ENCODE measurements at places on chromosomes 6 and 20.

DNA sequence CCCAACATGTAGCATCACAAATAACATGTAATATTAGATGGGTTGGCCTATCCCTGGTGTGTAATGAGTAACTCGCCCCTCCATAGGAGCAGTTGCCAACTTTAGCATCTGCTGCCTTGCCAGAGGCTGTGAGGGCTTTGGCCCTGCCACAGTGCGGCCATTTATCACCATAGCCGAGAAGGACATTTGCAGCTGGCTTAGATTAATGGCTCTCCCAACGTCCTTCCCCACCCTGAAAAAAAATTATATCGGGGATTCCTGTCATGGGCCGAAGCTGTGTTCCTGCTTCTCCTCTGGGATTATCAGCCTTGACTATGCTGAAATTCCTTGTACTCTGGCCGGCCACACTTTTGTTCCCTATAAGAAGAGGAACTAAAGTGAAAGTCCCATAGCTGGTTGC, 7.6 kb upstream of the ADIG start:
- DNase-seq = no peak

GRCh38 chr6:27188885-27189418, 58.5 kb upstream of the PRSS16 start:
- no peak for DNase-seq

GRCh38 chr20:2176946-2177345, 75.3 kb downstream of the STK35 start:
- no peak for DNase-seq

DNA sequence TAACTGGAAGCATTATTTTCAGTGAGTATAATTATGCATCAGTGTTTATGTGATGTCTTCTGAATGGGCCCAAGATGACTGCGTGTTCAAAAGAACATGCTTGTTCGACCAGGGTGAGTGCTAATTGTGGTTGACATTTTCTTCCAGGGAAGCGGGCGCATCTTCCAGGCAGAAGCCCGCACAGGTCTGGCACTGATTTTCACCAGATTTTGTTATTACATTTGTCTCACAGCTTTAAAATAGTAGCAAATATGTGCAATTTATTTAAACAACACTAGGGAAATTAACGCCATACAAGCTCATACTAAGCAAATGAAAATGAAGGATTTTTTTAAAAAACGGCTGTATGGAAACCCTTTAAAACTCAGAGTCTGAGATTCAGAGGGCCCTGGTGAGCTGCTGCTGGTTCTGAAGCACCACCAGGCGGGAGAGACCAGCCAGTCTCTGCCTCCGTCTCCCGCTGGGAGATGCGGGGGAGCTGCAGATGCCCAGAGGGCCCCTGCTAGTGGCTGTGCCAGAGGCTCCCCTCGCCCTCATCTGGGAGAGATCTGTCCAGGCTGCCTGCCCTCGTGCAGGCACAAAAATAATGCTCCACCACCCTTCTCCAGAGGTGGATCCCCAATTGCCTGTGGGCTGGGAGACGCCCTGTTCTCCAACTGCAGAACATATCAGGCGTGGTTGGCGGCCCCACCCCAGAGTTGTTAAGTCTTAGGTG, 297.0 kb downstream of the TAF4 start:
- no peak for DNase-seq

DNA sequence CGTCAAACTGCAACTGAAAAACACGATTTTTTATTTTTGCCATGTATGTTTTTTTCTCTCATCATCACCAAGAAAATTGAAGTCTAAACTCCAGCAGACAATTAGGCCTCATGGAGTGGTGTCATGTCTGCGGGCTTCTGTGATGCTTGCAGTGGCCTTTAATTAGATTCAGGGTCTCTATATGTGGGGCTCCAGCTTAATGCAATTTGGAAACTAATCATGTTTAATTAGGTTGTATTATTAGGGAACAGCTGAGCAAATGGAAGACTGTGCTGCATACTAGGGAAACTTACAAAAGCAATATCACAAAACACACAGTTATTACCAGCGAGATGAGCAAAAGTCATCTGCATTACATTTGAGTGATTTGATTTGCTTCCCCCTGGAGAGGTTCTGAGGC, 132.9 kb upstream of the PMEPA1 start:
- no peak for DNase-seq

GRCh38 chr20:62296724-62297448, 5.9 kb upstream of the ADRM1 start:
- DNase-seq = no peak

DNA sequence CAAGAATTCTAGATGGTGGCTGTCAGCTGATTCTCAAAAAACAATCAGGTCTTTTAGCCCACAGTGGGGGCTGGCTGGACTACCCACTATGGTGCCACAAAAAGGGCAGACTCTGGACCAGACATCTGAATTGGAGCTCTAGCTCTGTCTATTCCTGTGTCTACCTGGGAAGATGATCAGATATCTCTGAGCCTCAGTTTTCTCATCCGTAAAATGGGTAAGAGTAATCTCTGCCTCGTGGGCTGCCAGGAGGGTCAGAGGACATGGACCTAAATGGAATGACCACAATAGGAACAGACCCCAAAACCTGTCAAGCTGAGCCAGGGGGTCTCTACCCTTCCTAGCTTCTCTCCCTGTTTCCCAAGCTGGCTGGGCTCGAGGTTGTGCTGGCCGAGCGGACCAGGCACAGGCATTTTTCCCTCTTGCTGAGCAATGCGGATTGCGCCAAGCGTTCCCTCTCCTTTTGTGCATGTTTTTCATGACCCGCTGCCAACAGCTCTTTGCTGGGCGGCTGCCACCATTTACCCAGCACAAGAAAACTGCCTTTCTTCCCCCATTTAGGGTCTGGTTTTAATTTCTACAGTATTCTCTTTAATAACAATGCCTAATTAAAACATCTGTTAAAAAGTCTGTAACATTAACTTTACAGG, 74.7 kb upstream of the MAFB start:
- DNase-seq = no peak

DNA sequence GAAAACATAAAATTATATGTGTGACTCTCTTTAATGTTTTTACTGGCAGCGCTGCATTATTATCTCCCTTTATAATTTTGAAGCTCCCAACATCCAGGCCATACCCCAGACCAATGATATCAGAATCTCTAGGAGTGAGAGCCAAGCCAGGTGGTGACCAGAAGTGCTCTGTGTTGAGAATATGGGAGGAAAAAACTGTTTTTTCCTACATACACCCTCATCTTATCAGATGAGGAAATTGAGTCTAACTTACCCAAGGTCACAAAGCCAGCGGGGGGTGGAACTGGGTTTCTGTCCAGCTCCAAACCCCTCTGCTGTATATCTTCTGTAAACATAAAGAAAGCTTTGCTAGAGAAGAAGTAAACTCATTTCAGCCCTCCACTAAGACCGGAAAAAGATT, 42.5 kb downstream of the LY86 start:
- no peak for DNase-seq

- DNase-seq = no peak
These were observed 6.0 kb downstream of the COL12A1 start for GRCh38 chr6:75199889-75200288.

GRCh38 chr20:4220352-4220751, 205.0 kb upstream of the RNF24 start:
- DNase-seq = no peak

DNA sequence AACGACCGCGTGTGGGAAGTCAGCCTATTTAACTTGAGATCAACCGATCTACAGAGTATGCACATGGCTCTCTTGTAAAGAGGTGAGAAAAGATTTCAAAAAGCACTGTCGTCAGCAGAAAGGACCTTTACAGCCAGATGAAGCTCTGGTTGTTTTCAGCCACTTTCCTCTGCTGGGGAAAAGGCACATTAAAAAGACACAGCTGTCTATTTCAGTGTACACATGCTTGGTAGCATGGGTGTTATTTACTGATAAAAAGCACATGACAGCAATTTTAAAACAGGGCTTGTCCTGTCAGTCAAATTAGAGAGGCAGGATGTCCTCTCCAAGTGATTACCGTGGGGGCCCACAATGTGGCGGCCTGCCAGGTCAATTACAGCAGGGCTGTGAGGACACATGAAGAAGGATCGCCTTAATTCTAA, 188.9 kb downstream of the PRKN start:
- no peak for DNase-seq

DNA sequence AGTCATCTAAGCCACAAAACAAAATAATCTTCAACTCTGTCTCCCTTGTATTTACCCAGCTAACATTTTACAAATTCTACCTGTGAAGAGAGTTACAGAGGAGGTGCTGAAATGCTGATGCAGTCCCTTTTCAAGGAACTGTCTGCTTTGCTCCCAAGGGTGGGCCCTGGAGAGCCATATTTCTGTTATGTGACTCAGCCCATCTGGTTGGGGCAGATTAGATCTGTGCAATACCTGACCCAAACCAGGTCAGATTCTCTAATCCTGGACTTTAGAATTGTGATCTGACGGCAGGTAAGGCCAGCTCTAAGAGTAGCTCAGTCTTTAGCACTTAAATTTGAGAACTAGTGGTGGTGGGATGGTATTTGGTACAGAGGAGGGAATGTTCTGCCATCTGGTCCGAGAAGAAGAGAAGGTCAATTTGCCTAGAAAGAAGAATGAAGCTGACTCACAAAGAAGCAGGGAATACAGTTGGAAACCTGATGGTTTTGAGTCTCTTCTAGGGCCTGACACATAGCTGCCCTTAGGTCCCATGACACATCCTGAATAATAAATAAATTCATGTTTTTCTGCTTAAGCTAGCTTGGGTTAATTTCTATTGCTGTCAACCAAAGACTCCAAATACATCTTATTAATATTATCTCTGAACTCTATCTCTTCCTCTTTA, 8.1 kb downstream of the ZNF311 start:
- no peak for DNase-seq

DNA sequence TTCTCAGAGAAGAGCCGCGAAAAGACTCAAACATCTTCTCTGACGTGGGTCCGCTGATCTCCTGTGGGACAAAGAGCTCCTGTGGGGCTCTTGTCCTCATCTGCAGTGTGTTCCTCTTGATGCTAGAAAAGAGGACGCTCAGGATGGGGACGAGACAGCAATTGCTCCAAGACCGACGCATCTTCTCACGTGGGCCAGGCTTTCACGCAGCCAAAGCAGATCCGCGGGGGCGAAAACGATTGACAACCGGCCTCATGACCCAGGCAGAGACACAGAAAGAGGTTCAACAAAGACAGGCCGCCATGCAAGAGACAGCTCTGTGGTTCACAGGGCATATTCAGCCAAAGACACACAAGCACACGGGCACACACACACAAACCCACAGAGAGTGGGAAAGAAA, 971.8 kb upstream of the DEFB115 start:
- no peak for DNase-seq

GRCh38 chr6:155247618-155248007, 16.2 kb upstream of the CLDN20 start:
- no peak for DNase-seq

GRCh38 chr6:134520181-134521115, 202.5 kb upstream of the SGK1 start:
- DNase-seq = no peak

DNA sequence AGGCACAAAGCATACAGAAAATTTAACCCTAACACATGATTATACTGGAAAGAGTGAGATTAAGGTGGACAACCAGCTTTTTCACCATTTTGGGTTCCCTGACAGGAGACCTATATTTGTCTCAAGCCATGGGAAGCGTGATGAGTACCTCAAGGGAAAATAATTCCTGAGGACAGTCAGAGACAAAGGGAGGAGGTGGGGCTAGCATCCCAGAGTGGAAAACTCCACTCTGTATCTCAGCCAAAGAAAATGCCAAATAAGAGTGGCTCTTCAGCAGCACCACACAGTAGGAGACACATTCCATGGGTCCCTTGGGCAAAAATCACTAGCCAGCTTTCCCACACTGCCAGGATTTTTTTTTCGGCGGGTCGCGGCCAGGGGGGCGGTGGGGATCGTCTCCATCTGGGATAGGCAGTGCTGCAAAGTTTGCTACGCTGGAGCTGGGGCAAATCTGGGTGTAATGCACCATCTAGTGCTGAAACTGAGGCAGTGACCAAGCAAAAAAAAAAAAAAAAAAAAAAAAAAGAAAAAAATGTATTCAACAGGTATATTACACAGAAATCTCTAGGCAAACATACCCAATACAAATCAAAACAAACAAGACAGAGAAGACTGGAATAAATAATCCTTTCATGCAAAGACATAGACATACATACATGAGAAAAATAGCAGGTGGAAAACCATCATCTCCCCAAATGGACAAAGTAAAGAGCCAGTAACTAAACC, 77.3 kb upstream of the SLC35F1 start:
- no peak for DNase-seq

GRCh38 chr20:409697-410559, 1.8 kb downstream of the RBCK1 start:
- DNase-seq = no peak

- DNase-seq = no peak
These were observed 51.8 kb upstream of the GPR31 start for GRCh38 chr6:167209577-167209975.

- DNase-seq = no peak
These were observed 39.0 kb downstream of the MTRES1 start for GRCh38 chr6:107066697-107067659.

GRCh38 chr6:117215353-117216090, 49.8 kb upstream of the VGLL2 start:
- DNase-seq = no peak

GRCh38 chr6:148451690-148452089, 109.1 kb downstream of the SASH1 start:
- DNase-seq = no peak

GRCh38 chr20:9808166-9808565, 30.7 kb downstream of the PAK5 start:
- no peak for DNase-seq

GRCh38 chr6:113640051-113640450, 217.1 kb upstream of the MARCKS start:
- no peak for DNase-seq

DNA sequence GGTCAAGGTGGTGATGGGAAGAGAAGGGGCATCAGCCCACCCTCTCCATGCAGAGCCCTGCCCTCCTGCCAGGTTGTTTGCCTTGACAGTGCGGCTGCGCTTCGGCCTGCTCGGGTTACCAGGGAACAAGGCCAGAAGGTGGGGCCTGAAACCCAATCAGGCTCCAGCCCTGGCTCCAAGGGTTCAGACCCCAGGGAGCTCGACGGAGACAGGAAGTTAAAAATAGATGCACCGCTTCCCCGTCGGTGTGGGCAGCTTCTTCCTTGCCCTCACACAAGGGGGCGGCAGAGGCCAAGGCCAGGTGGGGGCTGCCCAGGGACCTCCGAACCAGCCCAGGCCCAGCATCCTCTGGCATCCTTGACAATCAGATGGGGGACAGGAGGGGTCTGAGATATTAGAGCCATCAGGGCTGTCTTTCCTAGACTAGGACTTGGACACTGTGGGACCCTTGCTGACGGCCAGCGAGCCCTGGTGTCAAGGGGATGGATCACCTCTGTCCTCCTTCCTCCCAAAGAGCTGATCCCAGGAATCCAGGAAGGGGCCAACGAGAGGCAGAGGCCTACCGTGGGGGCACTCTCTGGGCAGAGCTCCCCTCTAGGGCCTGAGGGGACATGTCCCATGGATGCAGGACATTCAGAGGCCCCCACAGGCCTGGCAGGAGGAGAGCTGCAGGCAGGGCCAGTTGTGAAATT, 65.2 kb downstream of the RIPOR3 start:
- no peak for DNase-seq
